ENCODE measurements at places on chromosomes 5 and 9.

- DNase-seq = no peak
Measured at GRCh38 chr5:84290161-84290560, 94.5 kb downstream of the EDIL3 start.

DNA sequence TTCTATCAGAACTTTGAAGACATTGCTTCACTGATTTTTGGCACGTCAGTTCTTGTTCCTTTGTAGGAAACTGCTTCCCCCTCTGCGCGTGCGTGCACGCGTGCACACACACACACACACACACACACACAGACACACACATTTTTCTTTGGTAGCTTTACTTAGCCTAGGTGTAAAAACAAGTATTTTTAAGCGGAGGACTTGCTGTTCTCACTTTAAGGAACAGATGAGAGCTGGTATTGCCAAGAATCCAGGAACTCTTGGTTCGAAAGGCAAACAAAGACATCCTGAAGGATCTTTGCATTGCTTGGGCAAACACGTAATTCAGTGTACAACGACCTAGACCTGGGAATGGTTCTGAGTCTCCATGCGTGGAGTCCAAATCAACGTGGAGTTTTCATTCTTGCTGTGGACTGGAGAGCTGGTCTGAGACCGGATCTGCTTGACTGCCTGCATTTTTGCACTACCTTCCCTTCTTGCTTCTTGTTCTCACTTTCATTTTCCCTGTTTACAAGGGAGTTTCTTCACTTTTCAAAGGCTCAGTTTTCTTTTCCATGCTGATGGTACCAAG lies 8.2 kb downstream of the TMEM268 start:
- no peak for DNase-seq

DNA sequence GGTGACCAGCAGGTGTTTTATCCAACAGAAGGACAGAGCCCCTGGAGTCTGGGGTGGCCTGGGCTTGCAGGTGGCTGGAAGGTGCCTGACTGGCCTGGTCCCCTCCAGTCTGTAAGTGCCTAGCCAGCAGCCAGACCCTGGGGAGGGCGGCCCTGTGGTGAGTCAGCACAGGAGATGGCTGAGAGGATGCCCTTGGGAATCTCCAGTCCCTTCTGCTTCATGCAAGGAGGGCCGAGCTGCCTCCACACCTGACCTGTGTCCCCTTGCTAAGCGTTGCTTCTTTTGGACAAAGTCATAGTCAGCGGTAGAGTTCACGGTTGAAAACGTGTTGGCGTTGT lies 20.2 kb downstream of the OBP2B start:
- DNase-seq = no peak

- DNase-seq = no peak
Measured at GRCh38 chr9:68747043-68747533, 42.0 kb downstream of the PIP5K1B start.

GRCh38 chr5:107484281-107484680 lies 186.5 kb downstream of the EFNA5 start:
- DNase-seq = no peak
